ENCODE measurements at places on chromosomes 12 and 14.
A peak's percentile ranks its signal among the peaks of the same experiment; 100 is the strongest.

DNA sequence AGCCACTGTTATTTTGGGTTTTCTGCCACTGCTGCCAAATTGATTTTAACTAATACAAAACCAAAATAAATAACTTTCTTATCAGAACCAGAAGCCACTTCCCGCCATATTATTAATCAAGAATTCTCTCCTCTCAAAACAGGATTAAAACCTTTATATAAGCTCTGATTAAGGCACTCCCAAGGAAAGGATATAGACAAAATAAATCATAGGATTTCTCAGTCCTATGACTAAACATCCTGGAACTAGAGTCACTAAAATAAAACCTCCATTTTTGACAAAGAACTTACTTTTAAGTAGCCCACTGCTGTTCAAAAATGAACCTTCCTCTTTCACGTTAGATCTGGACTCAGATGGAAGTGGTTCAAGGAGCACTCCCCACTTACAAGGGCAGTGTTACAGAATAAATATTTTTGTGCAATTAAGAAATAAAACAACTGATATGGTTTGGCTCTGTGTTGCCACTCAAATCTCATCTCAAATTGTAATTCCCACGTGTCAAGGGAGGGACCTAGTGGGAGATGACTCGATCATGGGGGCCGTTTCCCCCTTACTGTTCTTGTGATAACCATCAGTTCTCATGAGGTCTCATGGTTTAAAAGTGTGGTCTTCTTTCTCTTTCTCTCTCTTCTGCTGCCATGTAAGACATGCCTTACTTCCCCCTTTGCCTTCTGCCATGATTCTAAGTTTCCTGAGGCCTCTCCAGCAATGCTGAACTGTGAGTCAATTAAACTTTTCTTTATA is 26.4 kb downstream of the GXYLT1 start:
- no peaks in the 10 kb centered on the region for H3K4me1 ChIP-seq
- H3K27me3 ChIP-seq = no peaks in the 10 kb centered on the region
- no peak for DNase-seq

DNA sequence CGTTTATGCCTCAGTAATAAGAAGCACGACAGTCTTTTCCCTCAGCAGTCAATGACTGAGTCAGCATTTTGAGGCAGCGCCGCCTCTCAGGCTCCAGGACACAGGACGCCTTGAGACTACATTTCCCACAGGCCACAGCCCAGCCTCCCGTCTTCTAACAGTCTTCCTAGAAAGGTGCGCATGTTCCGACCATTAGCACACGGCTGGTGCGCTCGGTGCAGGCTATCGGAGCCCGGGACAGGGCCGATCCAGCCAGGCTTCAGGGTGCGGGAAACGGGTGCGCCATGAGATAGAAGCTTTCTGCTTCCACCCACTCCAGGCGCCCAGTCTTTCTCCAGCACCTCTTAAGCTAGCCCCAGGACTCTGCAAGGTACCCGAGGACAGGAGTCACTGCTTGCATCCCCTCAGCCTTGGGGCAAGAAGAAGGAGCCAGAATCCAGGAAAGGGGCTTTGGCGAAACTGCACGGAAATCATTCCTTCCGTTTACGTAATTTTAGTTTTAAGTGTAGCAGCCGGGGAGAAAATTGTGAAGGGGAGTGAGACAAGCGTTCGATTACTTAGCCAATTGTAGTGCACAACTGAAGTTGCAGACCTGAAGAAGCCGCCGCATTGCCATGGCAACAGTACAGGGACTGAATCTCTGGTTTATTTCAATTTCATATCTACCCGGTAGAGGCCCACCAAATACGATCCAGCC is 54.0 kb downstream of the ZNF641 start:
- peak overlapping the region; percentile 59 for H3K4me3 ChIP-seq
- no peaks in the 10 kb centered on the region for H3K36me3 ChIP-seq
- H3K4me1 ChIP-seq = no peaks in the 10 kb centered on the region
- H3K27ac ChIP-seq = peak overlapping the region; percentile 73
- DNase-seq = peak; percentile 88

GRCh38 chr12:122943196-122943595 is 23.1 kb downstream of the ABCB9 start:
- H3K4me3 ChIP-seq = no peak overlapping the region
- H3K27ac ChIP-seq = peak overlapping the region; percentile 21
- DNase-seq = no peak
- H3K4me1 ChIP-seq = no peaks in the 10 kb centered on the region
- H3K36me3 ChIP-seq = no peaks in the 10 kb centered on the region

GRCh38 chr12:131002216-131002631 is 48.5 kb downstream of the ADGRD1 start:
- H3K4me1 ChIP-seq = peaks cover 30% of the 10 kb centered on the region
- H3K36me3 ChIP-seq = no peaks in the 10 kb centered on the region
- no peak overlapping the region for H3K4me3 ChIP-seq
- H3K27ac ChIP-seq = no peak overlapping the region
- no peak for DNase-seq

- H3K36me3 ChIP-seq = no peaks in the 10 kb centered on the region
- no peaks in the 10 kb centered on the region for H3K27me3 ChIP-seq
- H3K4me1 ChIP-seq = no peaks in the 10 kb centered on the region
- no peak for DNase-seq
- no peak overlapping the region for H3K27ac ChIP-seq
- H3K4me3 ChIP-seq = no peak overlapping the region
Measured at GRCh38 chr12:97490141-97490540, 27.5 kb downstream of the RMST start.

- no peaks in the 10 kb centered on the region for H3K4me1 ChIP-seq
- H3K4me3 ChIP-seq = no peak overlapping the region
- DNase-seq = no peak
- no peaks in the 10 kb centered on the region for H3K36me3 ChIP-seq
- no peak overlapping the region for H3K27ac ChIP-seq
- H3K27me3 ChIP-seq = peaks cover 2% of the 10 kb centered on the region
Measured at GRCh38 chr14:64673748-64674147, 30.5 kb upstream of the PLEKHG3 start.

DNA sequence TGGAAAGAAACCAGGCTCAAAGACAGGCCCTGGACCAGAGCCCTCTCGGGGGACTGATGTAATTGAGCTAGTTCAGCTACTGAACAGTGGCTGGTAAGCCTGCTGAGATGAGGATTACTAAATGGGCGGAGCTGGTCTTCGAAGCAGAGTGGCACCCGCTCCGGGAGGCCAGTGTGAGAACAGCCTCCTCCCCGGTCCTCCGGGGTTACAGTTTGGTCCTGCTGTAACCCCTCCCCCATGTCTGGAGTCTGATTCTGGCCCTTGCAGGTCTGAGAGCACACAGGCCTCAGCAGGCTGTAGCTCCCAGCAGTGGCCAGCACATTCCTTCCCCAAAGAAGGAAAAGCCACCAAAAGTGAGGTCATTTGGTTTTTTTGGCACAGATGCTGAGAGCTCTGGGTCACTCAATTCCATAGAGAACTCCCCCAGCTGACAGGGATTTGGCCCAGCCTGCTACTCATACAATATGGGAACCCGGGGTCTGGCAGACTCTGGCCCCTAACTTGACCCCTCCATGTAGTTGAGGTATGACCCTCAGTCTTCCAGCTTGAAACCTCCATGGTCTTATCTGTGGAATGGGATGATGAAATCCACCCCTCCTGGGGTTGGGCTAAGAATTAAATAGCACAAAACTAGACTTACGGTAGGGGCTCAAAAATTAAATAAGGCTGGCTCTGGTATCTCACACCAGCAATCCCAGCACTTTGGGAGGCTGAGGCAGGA is 39.0 kb downstream of the ACTN1 start:
- H3K4me3 ChIP-seq = no peak overlapping the region
- peaks cover 8% of the 10 kb centered on the region for H3K36me3 ChIP-seq
- H3K4me1 ChIP-seq = no peaks in the 10 kb centered on the region
- peak; percentile 92 for DNase-seq
- peak overlapping the region; percentile 99 for H3K27ac ChIP-seq
- no peaks in the 10 kb centered on the region for H3K27me3 ChIP-seq

DNA sequence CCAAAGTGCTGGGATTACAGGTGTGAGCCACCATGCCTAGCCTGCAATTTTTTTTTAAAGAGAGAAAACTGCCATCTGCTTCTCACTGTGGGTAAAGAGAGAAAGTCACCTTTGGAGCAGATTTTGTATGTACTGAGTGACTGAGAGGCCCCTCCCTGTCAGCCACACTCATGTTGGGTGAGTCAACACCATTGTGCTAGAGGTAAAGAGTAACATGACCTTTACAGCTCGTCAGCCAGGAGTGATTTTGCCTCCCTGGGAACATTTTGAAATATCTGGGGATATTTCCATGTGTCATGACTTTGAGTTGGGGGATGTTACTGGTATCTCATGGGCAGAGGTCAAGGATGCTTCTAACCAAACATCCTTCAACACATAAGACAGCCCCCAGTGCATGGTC is 115.2 kb downstream of the KSR2 start:
- no peak overlapping the region for H3K27ac ChIP-seq
- no peaks in the 10 kb centered on the region for H3K4me1 ChIP-seq
- H3K4me3 ChIP-seq = no peak overlapping the region
- no peak for DNase-seq

DNA sequence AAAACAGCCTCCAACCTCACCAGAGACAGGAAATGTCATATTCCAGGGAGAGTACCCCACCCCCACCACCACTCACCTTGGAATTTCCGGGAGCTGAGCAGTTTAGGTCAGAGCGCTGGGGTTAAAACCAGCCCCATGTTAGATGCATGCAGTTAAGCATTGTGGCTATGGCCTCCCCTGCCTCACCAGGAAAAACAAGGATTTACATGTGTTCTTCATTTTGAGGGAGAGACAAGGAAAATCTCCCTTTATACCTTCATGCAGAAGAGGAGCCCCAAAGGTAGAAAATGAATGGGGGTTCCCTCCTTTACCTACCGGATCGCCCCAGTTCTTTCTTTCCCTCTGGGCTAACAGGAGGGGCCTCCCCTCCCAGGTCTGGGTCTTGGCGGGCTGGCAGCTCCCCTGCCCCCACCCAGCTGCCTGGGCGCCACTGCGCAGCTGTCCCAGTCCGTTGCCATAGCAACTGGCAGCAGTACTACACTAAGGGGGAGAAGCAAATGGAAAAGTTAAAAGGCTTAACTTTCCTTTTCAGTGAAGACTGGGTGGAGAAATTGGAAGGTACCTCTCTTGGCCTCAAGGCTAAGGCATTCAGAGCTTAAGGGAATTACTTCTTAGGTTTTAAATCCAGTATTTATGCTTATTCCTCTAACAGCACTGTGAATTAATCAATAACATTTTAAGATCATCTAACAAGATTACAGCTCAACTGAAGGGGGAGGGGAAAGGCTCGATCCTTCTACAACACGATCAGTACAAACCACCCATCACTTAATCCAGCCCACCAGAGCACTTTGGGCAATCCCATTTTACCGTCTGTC is 20.5 kb downstream of the CBX5 start:
- H3K4me3 ChIP-seq = peak overlapping the region; percentile 44
- H3K27ac ChIP-seq = peak overlapping the region; percentile 76

DNA sequence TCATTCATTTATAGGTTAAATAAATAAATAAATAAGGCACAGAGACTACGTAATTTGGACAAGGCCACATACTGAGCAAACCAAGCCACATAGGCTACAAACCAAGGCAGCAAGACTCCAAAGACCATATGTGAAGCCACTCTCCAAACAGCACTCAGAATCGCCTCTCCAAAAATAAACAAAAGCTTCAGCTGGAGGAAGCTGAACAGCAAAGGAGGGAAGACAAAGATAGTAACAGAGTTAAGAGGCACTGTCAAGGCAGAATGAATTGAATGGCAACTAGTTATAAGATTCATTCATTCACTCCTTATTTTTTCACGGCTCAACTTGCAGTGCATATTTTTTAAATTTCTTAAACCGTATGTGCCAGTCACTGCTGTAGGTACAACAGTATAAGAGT is 200.5 kb upstream of the GRIP1 start:
- DNase-seq = no peak
- H3K4me1 ChIP-seq = peaks cover 7% of the 10 kb centered on the region
- no peak overlapping the region for H3K4me3 ChIP-seq
- no peaks in the 10 kb centered on the region for H3K27me3 ChIP-seq
- no peak overlapping the region for H3K27ac ChIP-seq

DNA sequence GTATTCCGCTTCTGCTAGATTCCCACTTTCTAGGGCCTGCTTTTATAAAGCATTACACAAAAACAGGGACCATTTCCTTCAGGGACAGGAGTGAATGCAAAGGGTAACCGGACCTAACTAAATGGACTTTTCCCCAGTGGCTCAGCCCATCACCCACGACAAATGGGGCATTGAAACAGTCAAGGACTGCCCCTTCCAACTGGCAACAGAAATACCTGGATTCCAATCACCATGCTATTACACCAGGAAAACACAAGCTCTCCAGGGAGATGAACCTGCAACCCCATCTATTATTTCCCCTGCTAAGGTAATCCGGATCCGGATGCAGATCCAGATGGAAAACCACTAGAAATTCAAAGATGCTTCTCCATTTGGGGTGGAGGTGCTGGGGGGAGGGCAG is 1.0 kb downstream of the MPHOSPH9 start:
- no peaks in the 10 kb centered on the region for H3K27me3 ChIP-seq
- H3K4me3 ChIP-seq = peak overlapping the region; percentile 87
- H3K36me3 ChIP-seq = no peaks in the 10 kb centered on the region
- H3K4me1 ChIP-seq = peaks cover 24% of the 10 kb centered on the region
- DNase-seq = no peak

DNA sequence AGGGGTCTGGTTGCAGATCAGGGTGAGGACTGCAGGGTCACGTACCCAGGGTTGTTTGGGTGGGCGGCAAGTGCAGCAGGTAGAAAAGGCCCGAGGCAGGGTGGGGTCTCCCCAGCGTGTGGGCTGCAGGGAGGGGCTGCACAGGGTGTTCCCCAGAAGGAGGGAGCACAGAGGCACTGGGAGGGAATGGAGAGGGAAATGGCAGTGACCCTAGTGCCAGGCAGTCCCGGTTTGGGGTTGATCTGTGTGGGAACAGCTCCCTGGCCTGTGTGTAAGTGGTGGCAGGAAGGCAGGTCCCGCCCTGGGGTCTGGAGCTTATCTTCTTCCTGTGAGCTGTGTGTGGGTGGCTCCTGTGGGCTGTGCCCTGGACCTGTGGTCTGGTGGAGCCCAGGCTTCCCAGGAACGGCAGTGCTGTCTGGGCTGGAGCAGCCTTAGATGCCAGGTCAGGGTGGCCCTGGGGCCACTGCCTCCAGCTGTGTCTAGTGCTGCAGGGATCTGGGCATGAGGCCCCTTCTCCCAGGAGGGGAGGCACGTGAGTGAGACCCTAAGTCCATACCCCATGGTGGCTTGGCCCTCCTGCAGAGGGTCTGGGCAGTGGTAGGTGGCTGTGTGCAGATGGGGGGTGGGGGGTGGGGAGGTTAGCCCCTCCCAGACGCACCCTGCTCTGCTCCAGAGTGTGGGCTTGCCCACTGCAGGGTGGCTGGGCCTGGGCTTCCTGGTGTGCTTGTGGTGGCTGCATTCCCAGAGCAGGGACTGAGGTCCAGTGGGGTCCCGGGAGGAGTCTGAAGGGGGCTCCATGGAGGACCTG is 363.5 kb downstream of the TMEM121 start:
- no peak overlapping the region for H3K4me3 ChIP-seq
- no peak overlapping the region for H3K27ac ChIP-seq
- DNase-seq = peak; percentile 48

- no peaks in the 10 kb centered on the region for H3K27me3 ChIP-seq
- no peak overlapping the region for H3K4me3 ChIP-seq
- H3K36me3 ChIP-seq = peaks cover 70% of the 10 kb centered on the region
- no peak for DNase-seq
- H3K27ac ChIP-seq = no peak overlapping the region
Measured at GRCh38 chr12:21651821-21652220, 5.8 kb downstream of the LDHB start.

All from sigmoid colon (tissue), 7 donors.